ENCODE measurements at places on chromosomes 2 and 18.

GRCh38 chr2:223930103-223930976, 14.8 kb downstream of the WDFY1 start:
- peak; percentile 36 for DNase-seq

- no peak for DNase-seq
These were observed 174.3 kb downstream of the BCL2 start for GRCh38 chr18:63145166-63145850.

DNA sequence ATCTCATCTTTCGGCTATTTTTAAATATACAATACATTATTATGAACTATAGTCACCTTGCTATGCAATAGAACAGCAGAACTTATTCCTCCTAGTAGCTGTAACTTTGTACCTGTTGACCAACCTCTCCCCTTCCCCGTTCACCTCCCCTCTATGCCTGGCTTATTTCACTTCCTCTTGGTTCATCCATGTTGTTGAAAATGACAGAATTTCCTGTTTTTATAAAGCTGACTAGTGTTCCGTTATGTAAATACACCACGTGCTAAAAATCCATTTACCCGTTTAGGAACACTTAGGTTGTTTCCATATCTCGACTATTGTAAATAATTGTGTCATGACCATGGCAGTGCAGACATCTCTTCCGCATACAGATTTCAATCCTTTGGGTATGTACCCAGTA, 10.3 kb downstream of the ALPI start:
- no peak for DNase-seq

GRCh38 chr2:62743506-62743905, 38.0 kb downstream of the EHBP1 start:
- DNase-seq = no peak

GRCh38 chr2:38978296-38978903, 88.7 kb downstream of the ARHGEF33 start:
- DNase-seq = no peak

DNA sequence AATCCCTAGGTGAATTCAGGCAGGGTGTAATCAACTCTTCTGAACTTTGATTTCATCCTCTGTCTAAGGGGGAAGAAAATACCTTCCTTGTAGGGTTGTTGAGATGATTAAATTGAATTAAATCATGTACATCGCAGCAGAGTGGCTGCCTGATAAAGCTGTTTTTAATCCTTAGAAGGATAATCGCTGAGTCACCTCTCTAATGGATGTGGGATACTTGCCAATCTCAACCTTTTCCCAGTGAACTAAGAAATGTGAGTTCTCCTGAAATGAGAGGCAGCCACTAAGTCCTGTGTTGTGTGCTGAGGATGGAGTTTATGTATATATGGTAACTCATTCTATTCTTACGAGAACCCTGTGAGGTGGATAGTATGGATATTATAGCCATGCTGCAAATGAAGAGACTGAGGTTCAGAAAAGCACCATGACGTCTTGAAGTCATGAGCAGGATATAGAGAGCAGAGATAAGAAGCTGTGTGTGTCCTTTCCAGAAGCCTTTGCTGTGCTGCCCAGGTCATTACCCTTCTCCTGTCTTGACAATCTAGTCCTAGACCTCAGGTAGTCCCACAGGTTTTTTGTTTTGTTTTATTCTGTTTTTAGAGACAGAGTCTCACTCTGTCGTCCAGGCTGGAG, 93.3 kb downstream of the HNRNPLL start:
- DNase-seq = no peak

DNA sequence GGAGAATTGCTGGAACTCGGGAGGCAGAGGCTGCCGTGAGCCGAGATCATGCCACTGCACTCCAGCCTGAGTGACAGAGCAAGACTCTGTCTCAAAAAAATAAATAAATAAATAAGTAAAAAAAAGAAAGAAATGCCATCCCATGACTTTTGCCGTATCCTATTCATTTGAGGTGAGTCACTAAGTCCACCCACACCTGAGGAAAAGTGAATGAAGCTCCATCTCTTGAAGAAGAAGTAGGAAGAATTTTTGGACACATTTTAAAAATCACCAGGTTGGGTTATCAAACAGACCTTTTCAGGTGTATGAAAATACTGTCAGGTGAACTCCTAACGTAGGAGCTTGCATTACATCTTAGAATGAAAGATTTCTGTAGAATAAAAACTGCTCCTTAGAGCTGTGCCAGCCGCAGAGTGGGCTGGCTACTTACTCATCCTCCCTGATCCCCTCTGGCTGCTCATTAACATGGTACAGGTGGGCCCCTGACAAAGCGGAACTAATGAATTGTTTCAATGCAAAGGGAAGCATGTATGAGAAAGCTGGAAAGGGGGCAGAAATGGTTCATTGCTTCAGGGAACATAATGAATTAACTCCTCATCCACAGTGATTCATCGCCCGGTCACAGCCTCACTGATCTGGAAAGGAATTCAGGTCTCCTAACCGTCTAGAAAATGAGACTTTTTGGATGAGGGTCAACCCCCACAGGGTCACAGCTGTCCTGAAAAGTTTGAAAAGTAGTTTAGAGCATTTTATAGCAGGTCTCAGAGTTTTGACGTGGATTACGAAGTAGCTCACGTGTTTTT, 191.4 kb downstream of the SPP2 start:
- DNase-seq = no peak

- DNase-seq = no peak
These were observed 9.7 kb downstream of the GREB1 start for GRCh38 chr2:11543337-11544216.

DNA sequence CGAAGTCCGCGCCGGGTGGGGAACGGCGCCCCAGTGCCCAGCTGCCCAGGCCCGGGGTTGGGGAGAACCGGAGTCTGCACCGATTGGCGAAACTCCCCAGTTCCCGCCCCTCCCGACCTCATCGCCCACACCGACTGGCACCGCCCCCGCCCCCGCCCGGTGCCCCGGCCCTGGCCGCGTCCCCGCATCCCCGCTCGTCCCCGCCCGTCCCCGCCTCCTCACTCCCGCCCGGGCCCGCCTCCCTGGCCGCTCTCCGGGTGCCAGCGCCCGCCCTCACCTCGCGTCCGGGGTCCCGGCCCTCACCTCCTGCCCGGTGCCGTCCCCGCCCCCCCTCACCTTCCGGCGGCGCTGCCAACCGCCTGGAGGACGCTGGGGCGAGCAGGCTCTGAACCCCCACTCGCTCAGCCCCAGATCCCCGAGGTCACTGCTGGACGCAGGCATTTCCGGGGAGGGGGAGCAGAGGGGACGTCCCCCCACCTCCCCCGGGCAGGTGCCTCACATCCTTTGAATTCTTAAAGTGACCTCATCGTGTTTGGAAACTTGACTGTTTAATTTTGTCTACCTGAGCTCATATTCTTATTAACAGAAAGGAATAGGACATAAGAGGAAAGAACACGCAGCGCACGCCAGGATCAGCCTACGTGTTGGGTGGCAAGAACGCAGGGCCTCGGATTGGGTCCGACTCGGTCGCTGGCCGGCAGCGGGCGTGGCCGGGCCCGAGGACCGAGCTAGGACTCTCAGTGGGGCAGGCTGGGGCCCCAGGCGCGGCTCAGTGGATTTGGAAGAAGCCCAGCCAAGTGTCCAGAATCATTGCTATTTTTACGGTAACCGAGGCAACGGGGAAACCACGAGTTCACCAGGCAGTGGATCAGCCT, at the start of gene FAM110C:
Gene FAM110C, minus strand, starts transcription at position 35 of the 875 bp plus-strand sequence. CDS start 120 bp downstream, outside the sequence.
- DNase-seq = peak; percentile 59

DNA sequence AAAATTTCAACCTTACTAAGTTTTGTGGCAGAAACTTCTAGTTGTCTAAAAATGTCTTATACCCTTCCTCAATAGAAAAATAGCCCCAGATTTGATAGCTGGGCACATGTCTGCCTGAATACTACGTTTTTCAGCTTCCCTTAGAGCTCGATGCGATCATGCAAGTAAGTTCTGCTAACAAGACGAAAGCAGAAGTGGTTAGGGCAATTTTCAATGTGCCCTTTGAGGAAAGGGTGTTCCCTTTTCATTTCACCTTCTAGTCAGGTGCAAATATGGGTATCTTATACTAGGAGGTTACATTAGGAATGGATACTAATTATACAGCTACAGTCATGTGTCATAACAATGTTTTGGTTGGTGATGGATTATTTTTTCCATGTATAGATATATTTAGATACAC, 1572.1 kb upstream of the LRRTM1 start:
- no peak for DNase-seq

DNA sequence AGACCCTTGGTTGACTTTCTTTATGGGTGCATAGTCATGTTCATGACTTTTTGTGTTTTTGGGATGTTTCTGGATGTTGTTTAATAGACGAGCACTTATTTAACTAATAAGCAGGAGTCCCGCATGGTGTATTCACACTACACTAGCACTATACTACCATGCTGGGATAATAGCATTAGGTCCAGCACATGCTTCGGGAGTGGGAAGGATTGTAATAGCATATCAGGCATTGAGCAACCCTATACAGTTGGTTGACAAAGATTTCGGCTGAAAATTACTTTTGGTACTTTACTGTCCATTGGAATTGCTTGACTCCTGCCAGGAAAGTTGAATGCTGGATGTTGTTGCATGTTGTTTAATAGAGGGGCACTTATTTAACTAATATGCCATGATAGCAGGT, 2.8 kb downstream of the SH3RF3 start:
- no peak for DNase-seq
